Activated naive CD4-positive, alpha-beta T cell (primary cell): ENCODE measurements at places on chromosomes 5 and 9.
A peak's percentile ranks its signal among the peaks of the same experiment; 100 is the strongest.

DNA sequence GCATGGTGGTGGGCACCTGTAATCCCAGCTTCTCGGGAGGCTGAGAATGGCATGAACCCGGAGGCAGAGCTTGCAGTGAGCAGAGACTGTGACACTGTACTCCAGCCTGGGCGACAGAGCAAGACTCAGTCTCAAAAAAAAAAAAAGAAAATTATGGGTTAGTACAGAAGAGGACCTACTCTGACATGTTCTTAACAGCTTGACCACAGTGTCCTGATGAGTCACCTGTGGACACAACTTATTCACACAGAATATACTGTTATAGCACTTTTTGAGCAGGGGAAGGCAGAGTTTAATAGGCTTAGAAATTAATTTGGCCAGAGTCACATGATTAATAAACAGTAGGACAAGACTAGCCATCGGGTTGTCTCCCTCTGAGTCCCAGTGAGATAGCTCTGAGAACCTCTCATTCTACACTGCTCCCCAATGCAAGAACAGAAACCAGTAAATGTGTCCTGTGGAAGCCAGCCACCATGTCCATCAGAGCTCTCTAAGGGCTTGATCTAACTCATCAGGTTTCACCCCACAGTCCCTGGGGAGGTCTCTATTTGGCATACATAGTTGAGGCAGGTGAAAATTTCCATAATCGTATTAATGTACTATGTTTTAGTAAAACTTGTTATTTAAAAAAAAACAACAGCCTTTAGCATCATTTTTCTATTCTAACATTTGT is 1077.9 kb upstream of the C9orf72 start:
- no peak for DNase-seq

DNA sequence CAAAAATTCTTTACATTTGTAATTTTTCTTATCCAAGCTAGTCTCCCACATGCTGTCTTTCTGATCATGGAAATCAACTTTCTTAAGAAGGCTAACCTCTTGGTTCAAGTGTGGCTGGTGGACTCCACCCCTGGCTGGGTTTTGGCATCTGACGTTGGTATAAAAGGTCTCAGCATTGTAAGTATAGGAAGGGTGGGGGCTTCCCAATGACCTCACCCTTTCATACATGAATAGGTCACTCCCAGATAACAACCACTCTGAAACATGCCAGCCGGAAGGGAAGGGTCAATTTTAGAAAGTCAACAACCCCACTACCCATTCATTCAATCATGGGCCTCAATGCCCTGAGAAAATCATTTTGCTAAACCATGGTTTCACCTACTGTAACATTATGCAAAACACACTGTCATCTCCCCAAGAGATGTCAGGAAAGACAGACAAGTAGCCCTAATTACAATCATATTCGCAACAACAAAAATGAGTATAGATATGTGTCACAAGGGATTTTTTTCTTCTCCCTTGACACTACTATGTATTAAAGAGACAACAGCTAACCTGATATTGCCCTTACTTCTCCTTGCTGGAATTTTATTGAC is 31.9 kb upstream of the PCSK5 start:
- no peak for DNase-seq

DNA sequence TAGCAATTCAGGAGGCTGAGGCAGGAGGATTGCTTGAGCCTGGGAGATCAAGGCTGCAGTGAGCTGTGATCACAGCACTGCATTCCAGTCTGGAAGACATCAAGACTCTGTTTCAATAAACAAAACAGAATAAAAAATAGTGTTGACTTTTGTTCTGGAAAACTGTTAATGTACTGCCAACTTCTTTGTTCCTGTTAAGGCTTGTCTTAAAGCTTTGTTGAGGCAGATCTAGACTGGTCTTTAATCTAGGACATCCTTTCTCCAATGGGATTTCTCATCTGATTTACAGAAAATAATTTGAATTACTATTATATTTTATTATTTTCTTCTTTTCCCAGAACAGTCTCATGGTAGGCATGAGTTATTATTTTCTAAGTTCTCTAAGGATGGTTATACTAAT is 26.0 kb downstream of the BDP1 start:
- no peak for DNase-seq

DNA sequence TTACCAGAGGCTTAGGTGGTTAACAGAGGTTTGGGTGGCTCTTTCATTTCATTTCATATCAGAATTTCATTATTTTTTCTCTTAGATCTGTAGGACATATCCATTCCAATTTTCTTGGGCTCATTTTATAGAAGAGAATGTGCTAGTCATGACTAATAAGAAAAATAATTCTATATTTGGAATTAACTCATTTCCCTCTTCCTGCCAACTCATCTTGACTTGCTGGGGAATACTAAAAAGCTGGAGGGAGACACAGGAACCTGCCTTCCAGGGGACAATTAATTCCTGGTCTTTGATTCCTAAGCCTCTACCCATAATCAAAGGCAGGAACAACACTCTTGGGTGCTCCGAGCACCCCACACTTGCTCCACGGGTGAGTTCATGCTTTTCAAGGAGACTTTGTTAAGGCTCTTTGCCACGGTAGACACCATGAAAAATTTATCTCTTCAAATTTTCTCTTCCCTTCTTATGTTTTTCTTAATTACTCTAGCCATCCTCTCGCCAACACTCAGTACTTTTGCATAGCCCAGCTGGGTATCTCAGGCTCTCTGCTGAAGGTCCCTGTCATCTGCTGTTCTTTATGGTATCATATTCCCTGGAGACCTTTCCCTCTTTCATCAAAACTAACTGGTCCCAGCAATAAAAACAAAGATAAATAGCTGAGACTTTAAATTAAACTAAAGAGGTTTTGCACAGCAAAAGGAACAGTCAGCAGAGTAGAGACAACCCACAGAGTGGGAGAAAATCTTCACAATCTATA is 273.9 kb downstream of the NPR3 start:
- no peak for DNase-seq

DNA sequence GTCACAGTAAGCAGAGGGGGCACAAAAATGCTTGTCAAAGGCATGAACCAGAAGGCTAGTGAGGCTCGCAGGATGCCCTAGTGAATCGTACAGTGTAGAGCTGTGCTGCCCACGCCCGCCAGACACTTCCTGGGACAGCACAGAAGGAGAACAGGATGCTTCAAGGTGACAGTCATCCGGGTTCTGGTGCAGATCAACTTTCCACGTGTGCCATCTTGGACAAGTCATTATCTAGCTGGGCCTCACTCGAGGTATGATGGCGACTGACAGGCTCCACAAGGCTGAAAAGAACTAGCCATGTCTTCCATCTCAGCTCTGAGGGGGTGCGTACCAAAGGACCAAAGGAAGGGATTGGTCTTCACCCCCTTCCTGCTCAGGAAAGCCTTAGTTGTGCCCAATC is 14.0 kb downstream of the SPRY4 start:
- no peak for DNase-seq

DNA sequence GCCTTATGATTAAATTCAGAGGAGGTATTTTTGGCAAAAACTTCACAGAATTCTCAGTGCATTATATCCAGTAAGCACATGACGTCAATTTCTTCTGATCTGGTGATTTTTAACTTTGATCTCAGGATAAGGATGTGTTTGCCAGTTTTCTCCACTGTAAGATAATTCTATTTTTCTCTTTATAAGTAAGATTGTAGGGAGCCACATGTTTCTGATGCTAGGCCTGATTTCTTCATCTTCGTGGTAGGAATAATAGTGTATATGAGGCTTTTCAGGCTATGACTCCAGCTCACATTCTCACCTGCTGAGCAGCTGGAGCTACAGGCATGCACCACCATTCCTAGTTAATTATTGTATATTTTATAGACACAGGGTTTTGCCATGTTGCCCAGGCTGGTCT is 32.1 kb upstream of the LMNB1 start:
- DNase-seq, result no peak

- DNase-seq, result no peak
Measured at GRCh38 chr5:146016764-146017484, 80.5 kb downstream of the SH3RF2 start.

DNA sequence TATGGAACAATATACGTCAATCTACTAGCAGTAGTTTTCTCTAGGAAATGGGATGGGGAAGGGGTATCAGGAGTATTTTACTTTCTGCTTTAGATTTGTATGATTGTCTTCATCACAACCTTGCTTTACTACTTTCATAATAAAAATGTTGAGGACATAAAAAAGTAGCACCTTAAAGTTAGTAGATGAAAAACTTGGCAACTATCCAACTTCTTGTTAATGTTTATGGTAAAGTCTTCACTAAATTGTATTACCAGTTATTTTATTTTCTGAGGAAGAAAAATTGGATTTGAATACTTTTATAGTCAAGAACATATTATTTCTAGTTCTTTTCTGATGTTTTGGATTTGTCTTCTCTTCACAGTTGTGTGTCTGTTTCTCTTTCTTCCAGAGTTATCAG is 372.1 kb downstream of the ARRDC3 start:
- no peak for DNase-seq

GRCh38 chr5:53095931-53096525 is 13.5 kb downstream of the MOCS2 start:
- DNase-seq, result peak; percentile 10
